Activated naive CD4-positive, alpha-beta T cell treated with anti-CD3 and anti-CD28 coated beads, Interleukin-2, amount 50 U/mL, for 72 hours (primary cell): ENCODE measurements at places on chromosomes 4 and X. TPM values are rescaled to one million over a fixed set of nuclear protein-coding genes. Genes with fewer than 3 reads are reported as not detected.
A peak's percentile ranks its signal among the peaks of the same experiment; 100 is the strongest.

RNF113A gene
- total RNA-seq: 34.3 TPM

DNA sequence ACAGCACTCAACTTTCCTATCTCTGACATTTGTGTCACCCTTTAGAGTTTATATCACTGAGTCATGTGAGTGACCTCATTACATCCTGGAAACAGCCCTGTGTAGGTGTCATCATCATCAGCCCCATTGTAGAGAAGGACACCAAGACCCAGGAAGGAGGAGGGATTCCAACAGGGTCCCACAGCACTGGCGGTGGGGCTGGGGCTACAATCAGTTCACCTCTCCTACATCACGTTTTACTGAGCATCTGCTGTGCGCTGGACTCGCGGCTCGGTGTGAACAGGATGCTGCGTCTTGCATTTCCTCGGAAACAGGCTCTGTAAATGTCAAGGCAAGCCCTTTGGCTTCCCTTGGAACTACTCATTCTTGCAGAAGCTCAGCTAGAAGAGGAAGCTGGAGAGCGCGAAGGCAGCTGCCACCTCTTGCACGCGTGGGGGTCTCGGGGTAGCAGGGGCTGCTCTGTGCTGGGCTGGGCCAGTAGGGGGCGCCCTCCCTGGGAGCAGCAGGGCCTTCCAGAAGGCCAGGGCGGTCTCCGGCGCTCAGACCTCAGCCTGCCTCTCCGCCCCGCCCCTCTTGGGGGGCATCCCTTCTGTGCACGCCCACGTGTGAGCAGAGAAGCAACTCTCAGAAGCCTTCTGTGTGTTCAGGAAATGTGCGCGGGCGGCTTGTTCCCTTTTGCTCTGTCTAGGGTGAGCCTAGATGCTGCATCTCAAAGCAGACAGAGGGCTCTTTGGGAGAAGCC, 29.0 kb downstream of the REELD1 start:
- DNase-seq: peak; percentile 70

DNA sequence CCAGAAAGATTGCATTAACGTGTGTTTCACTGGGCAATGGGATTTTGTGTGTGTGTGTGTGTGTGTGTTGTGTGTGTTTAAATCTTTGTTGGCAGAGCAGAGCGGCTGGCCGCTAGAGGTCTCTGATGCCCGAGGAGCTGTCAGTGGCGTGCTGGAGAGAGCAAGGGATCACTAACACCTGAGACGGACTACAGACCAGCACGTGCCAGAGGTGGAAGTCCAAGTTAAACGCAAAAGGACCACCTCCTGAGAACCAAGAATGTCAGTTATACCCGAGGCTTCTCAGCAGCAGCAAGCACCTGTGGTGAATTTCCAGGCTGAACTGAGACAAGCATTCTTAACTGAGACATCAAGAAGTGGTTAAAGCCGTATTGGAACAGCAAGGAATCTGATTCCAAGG, 9.0 kb upstream of the SLC25A14 start:
- DNase-seq: no peak

GRCh38 chr4:76488888-76489685, 54.1 kb downstream of the SHROOM3 start:
- no peak for DNase-seq

GRCh38 chr4:44679060-44679459, 840 bp downstream of the GUF1 start:
- DNase-seq: peak; percentile 10
